ENCODE measurements at places on chromosomes 2 and 18.

DNA sequence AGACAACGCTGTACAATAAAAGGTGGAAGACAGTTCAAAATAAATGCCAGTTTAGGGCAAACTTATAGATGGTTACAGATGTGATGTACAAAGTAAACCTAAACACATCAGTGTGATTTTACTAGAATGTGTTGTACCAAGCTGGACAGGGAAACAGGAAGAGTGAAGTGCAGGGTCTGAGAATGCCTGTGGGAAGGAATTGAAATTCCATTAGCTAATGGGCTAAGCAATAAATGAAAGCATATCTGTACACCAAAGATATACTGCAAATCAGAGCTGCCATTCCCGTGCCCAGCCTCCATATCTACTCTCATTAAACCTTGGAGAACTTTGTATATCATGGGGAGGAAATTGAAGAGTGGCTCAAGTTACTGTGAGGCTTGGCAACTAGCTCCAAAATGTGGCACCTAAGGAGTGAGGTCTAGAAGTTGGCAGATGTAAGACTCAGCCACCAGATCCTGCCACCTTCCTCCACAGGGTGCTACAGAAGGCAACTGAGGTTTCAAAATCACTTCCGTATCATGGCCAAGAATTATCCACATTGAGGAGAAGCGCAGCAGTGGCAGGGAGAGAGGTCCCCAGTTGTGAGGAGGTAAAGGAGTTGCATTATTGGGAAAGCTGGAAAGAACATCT is 277.8 kb downstream of the TCF4 start:
- DNase-seq: no peak

DNA sequence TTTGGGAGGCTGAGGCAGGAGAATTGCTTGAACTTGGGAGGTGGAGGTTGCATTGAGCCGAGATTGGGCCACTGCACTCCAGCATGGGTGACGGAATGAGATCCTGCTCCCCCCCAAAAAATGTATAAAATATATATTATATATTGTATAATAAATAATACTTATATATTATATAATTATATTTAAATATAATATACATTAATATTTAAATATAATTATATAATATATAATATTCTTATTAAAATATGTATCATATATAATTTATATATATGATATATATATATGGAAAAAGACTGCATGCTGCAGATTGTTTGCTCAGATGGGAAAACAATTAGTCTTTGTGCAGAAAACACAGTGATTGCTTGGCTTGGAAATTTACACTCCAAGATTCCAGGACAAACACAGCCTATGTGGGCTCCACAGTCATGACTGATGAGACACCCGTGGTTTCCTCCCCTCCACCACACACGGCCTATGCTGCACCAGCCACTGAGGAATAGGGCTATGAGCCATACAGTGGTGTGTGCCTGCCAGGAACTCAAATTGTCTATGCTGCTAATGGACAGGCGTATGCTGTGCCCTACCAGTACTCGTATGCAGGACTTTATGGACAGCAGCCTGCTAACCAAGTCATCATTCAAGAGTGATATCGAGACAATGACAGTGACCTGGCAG is 30.0 kb downstream of the PMAIP1 start:
- no peak for DNase-seq

GRCh38 chr2:241017228-241017940 is 19.0 kb downstream of the SNED1 start:
- DNase-seq: no peak

GRCh38 chr2:137670111-137670510 is 294.2 kb upstream of the HNMT start:
- DNase-seq: no peak

GRCh38 chr2:231413921-231414476 is 18.5 kb downstream of the B3GNT7 start:
- no peak for DNase-seq

- no peak for DNase-seq
Observed at GRCh38 chr18:26471027-26471426, 77.3 kb downstream of the KCTD1 start.

GRCh38 chr2:187988348-187988747 is 303.3 kb upstream of the GULP1 start:
- DNase-seq: no peak

DNA sequence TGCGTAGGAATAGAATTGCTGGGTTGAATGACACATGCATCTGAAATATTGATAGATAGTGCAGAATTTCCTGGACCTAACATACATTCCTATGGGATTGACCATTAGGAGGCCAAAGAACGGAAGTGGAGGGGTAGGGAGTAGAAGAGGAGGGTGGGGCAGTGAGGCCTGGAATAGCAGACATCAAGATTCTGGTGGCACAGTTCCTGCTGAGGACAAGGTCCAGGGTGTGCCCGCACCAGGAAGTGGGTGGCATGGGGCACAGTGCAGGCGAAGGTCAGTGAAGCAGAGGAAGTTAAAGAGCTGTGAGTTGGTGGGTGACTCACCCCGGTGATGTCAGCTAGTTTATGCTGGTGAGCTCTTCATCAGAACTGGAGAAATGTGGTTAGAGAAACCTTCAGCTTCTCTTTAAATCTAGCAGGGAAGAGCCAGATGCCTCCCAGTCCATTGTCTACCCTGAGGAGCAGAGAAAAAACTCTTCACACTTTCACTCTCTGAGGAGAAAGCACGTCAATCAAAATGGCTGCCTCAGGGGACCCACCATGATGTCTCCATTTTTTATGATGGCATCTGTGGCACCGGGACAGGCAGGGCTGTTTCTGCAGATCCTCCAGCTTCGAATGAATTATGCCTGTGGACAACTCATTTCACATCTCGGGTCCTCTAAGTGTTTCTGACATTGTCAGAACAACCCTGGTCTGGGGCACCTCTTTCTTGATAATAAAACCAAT is 55.9 kb upstream of the CTLA4 start:
- no peak for DNase-seq

GRCh38 chr2:47299555-47299954 is 103.4 kb upstream of the MSH2 start:
- no peak for DNase-seq

DNA sequence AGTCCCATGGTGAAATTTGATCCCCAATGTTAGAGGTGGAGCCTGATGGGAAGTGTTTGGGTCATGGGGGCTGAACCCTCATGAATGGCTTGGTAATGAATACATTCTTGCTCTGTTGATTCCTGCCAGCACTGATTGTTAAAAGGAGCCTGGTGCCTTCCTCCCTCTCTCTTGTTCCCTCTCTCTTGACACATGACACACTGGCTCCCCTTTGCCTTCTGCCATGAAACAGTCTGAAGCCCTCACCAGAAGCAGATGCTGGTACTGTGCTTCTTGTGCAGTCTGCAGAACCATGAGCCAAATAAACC is 30.6 kb upstream of the EPC2 start:
- DNase-seq: no peak

DNA sequence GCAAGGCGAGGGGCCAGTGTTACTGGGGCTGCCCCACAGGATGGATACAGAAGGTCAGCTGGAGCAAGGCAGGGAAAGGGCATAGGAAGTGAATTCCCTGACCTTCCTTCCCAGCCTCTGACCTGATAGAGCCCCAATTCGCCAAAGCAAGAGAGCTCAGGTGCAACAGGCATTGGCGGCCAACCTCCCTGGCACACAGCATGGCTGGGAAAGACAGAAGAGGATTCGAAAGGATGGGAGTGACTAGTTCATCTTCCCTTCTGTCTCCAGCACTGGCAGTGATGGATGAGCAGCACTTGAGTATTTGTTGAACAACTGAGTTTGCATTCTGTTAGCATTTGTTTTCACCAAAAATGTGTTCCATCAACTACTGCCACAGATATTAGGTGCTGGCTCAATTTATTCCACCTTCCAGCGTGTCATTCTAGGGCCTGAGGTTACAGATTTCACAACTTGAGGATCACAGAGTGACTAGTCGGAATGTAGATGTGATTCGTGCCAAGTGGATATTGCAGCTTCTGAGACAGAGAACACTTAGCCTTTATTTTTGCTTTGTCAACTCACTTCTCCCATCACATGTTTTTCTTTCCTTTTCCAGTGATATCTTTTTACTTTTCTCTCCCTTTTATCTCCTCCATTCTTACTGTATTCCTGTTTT is 6.2 kb downstream of the COPS8 start:
- no peak for DNase-seq

- DNase-seq: no peak
Observed at GRCh38 chr18:4040391-4041092, 414.6 kb downstream of the DLGAP1 start.

- DNase-seq: no peak
Observed at GRCh38 chr2:64913357-64913869, 75.8 kb upstream of the SLC1A4 start.

GRCh38 chr2:234405462-234405861 is 91.4 kb downstream of the ARL4C start:
- no peak for DNase-seq

DNA sequence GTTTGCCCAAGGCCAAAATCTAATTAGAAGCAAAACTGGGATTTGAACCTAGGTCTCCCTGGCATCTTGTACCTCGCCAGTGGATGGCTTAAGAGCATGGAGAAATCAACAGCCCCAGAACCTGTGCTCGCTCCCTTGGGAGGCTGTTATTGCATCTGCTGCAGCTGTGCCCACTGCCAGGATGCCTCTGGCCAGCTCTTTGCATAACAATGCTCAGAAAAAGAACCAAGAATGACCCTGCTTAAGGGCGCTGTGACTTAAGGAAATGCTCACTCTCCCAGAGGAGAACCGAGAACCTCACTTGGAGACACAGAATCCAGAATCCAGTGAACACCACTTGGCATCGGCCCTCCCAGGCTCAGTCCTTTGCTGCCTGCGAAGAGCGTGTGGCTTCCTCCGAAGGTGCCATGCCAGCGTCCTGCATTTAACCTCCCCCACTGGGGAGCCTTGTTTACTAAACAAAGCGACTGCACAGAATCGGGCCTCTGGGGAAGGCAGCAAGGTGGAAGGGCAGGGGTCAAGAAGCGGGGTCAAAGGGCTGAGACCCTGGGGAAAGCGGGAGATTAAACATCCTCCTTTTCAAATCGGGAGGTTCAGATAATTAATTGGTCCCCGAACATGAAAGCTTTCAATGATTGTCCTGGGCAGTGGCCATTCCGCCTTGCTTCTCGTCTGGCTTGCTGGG is 71.0 kb upstream of the BOD1L2 start:
- DNase-seq: no peak

- no peak for DNase-seq
Observed at GRCh38 chr2:69190743-69191404, 177.9 kb downstream of the ANTXR1 start.

DNA sequence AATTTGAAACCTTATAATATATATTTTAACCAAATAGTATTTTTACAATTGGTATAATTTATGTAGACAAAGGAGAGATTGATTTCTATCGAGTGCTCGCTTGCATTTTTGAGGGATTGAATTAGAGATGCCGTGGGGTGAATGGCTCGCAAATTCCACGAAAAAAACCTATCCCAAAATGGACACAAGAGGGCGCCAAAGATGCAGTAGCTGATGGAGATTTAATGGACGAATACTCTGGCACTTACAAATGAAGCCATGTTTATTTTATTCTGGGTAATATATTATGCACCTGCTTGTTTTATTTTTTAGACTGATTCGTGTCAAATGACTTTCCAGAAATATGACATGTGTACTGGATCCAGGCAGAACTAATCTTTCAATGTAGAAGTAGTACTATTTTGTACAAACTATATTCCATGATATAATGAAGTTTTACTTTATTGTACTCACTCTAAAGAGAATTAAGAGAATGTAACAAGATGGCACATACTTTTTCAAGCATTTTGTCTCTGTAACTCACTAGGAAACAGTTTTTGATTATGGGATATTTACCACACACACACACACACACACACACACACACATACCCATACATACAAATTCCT is 505.4 kb downstream of the PLCL1 start:
- DNase-seq: peak; percentile 62

DNA sequence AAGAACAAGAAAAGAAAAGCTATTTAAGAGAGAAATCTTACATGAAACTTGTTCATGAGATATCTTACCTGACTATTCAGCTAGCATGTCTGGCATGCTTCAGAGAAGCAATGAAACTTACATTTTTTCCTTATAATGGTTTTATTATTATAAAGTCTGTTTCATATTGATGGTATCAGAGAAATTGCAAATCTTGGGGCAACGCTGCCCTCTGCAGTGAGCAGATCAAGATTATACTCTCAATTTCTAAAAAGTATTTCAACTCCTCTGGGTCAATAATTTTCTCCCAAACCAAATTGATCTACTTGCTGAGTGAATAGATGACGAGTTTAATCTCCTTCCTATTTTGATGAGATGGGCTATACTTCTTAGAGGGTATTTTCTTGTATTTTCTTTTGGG is 235.6 kb downstream of the NUP35 start:
- no peak for DNase-seq

DNA sequence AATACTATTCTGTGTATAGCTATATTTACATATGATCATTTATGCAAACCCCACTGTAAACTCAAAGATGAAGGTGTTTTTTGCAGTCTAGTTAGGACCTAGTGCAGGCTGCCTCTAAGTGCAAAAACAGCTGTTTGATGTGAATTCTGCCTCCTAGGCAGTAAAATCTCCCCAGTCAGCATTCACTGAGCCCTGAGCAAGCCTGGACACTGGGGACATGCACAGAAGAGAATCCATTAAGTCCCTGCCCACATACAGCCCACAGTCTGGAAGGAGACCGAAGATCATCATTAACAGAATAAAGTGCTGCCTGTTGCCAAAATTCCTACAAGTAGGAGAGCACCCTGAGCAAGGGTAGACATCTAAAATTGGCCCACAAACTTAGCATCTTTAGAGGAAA is 14.4 kb upstream of the BIN1 start:
- DNase-seq: no peak

DNA sequence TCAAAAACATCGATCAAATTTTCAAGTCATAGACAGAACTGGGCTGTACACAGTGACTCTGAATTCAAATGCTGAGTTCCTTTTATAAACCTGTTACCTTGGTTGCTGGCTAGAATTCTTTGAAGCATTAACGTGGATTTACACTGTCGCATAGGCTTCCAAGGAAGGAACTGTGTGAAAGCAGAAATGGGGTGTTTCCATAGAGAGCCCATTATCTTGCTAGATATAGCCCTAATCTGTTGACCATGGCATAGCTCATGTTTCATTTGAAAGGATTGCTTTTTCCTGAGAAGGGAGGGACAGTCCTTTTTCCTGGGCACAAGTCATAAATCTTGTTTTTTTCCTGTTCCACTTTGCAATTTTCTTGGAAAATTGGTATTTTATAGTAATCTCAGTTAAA is 73.8 kb upstream of the NEUROD1 start:
- DNase-seq: no peak

- peak; percentile 24 for DNase-seq
Observed at GRCh38 chr2:44952143-44952805, 10.8 kb downstream of the SIX3 start.

- no peak for DNase-seq
Observed at GRCh38 chr2:47112665-47113435, 42.3 kb downstream of the STPG4 start.

GRCh38 chr2:197307933-197308521 is 2.6 kb downstream of the ANKRD44 start:
- DNase-seq: no peak

DNA sequence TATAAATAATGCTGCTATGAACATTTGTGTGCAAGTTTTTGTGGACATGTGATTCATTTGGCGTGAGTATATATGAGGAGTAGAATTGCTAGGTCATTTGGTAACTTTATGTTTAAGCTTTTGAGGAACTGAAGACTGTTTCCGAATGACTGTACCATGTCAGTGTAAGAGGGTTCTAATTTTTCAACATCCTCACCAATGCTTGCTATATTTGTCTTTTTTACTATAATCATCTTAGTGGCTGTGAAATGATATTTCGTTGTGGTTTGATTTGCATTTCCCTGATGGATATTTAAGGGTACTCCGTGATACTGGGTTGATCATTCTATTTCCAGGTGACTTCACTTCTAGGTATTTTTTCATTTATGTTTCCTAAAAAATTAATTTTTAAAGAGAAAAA is 241.1 kb downstream of the BCL2 start:
- DNase-seq: no peak

- DNase-seq: no peak
Observed at GRCh38 chr2:45085487-45085886, 76.2 kb upstream of the SIX2 start.

Data from NCI-H1694 (cell line).